Melanocyte of skin (primary cell): ENCODE measurements at places on chromosomes 11 and 22. TPM values are rescaled to one million over a fixed set of nuclear protein-coding genes. Genes with fewer than 3 reads are reported as not detected.

Gene EIF1AD
- 28.0 and 28.6 TPM in 2 replicates for total RNA-seq

Gene RFPL3
- total RNA-seq: 0.46 TPM in 1 of 2 replicates, not detected in the other

Gene ACRV1
- total RNA-seq: not detected in 2 replicates

Gene SPDYC
- total RNA-seq: not detected in 2 replicates

Gene LSP1
- not detected in 2 replicates for total RNA-seq

Gene DNAJB7
- not detected in 2 replicates for total RNA-seq

Gene ESAM
- not detected in 2 replicates for total RNA-seq

Gene APOA1
- 0.31 TPM in 1 of 2 replicates, not detected in the other for total RNA-seq

Gene MUC6
- not detected in 2 replicates for total RNA-seq

Gene TANGO2
- 52.4 and 58.3 TPM in 2 replicates for total RNA-seq

Gene OLFML1
- under 0.01 TPM in 1 of 2 replicates, not detected in the other for total RNA-seq

Gene JAML
- total RNA-seq: 0.15 TPM in 1 of 2 replicates, not detected in the other

Gene SOX6
- 21.3 and 26.9 TPM in 2 replicates for total RNA-seq

Gene GAL3ST3
- total RNA-seq: not detected in 2 replicates

Gene SYCE3
- total RNA-seq: not detected in 2 replicates

Gene RASD2
- 0.15 TPM in 1 of 2 replicates, not detected in the other for total RNA-seq

Gene OR8D4
- not detected in 2 replicates for total RNA-seq

Gene IL18BP
- total RNA-seq: 1.4 and 2.5 TPM in 2 replicates

Gene KCNJ1
- under 0.01 TPM in 1 of 2 replicates, not detected in the other for total RNA-seq

Gene FADD
- total RNA-seq: 53.1 and 66.4 TPM in 2 replicates

Gene SLC2A11
- total RNA-seq: 6.0 and 12.6 TPM in 2 replicates

Gene VWCE
- total RNA-seq: under 0.01 and 0.33 TPM in 2 replicates

Gene OR1S1
- not detected in 2 replicates for total RNA-seq

Gene OR2AG1
- not detected in 2 replicates for total RNA-seq

Gene GP1BB
- 2.2 TPM in 1 of 2 replicates, not detected in the other for total RNA-seq

Gene ANO5
- 11.6 and 12.0 TPM in 2 replicates for total RNA-seq

Gene RAPSN
- not detected in 2 replicates for total RNA-seq

Gene BBOX1
- not detected in 2 replicates for total RNA-seq

Gene PRR14L
- total RNA-seq: 33.6 and 55.2 TPM in 2 replicates

Gene PLAAT4
- 7.3 and 13.4 TPM in 2 replicates for total RNA-seq

Gene SHANK3
- total RNA-seq: 4.7 and 5.4 TPM in 2 replicates

Gene PRG3
- total RNA-seq: not detected in 2 replicates

Gene ARHGAP42
- 18.9 and 32.0 TPM in 2 replicates for total RNA-seq

Gene TMEM191B
- total RNA-seq: 1.1 and 3.1 TPM in 2 replicates

Gene SLC7A4
- 2.9 and 4.3 TPM in 2 replicates for total RNA-seq

Gene BACE1
- total RNA-seq: 17.3 and 19.3 TPM in 2 replicates

Gene TRIM6
- total RNA-seq: 4.5 and 5.1 TPM in 2 replicates

Gene SLC16A8
- not detected in 2 replicates for total RNA-seq

Gene DGCR6
- 1.7 and 2.5 TPM in 2 replicates for total RNA-seq

Gene YPEL4
- 0.33 and 0.93 TPM in 2 replicates for total RNA-seq

Gene UCP3
- total RNA-seq: under 0.01 and 0.34 TPM in 2 replicates

Gene KREMEN1
- 8.3 and 11.6 TPM in 2 replicates for total RNA-seq

Gene TSKU
- total RNA-seq: 12.7 and 15.6 TPM in 2 replicates

Gene CCDC188
- under 0.01 and 0.73 TPM in 2 replicates for total RNA-seq

Gene GGT5
- 0.69 and 1.1 TPM in 2 replicates for total RNA-seq

Gene P2RX6
- 3.8 and 4.0 TPM in 2 replicates for total RNA-seq

Gene PHLDA2
- total RNA-seq: 13.1 and 20.0 TPM in 2 replicates

Gene HORMAD2
- total RNA-seq: not detected in 2 replicates

Gene HRAS
- total RNA-seq: 29.6 and 43.6 TPM in 2 replicates

Gene TENM4
- total RNA-seq: under 0.01 and 0.15 TPM in 2 replicates

Gene GALNT18
- total RNA-seq: 50.5 and 70.9 TPM in 2 replicates

Gene PLCB3
- 20.0 and 32.3 TPM in 2 replicates for total RNA-seq

Gene ISX
- not detected in 2 replicates for total RNA-seq

Gene SCO2
- total RNA-seq: 5.7 and 6.3 TPM in 2 replicates

Gene SNRPD3
- 70.9 and 79.2 TPM in 2 replicates for total RNA-seq

Gene OR51I1
- not detected in 2 replicates for total RNA-seq
